ENCODE measurements at places on chromosomes 13 and 19.
A peak's percentile ranks its signal among the peaks of the same experiment; 100 is the strongest.

- no peak for DNase-seq
These were observed 38.0 kb downstream of the WTIP start for GRCh38 chr19:34519602-34520001.

- no peak for DNase-seq
These were observed 7.3 kb downstream of the ZNF555 start for GRCh38 chr19:2848616-2849015.

- DNase-seq, result no peak
These were observed 50.4 kb downstream of the GPR12 start for GRCh38 chr13:26710166-26710565.

- no peak for DNase-seq
These were observed 1.6 kb upstream of the ZNF556 start for GRCh38 chr19:2865334-2866100.

GRCh38 chr19:19361075-19361594, 40.5 kb downstream of the MAU2 start:
- peak; percentile 88 for DNase-seq

GRCh38 chr13:43884222-43884621, 4.5 kb downstream of the LACC1 start:
- no peak for DNase-seq

DNA sequence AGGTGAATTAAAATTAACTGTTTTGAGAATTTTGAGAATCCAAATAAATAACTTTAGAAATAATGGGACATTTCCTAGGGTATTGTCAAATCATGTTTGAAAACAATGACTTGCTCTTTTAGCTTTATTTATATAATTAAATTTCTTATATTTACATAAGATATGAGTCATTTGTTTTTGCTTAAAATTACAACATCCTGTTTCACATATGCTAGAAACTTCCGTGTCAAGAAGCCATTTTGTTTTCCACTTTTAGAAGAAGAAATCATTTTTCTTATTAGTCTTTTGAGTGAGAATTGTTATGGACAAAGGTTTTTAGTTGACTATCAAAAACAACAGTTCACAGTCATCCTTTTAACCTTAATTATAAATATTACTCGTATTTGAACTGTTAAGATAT, 48.2 kb downstream of the DPY19L3 start:
- DNase-seq, result no peak

GRCh38 chr13:98910501-98910951, 67.3 kb downstream of the DOCK9 start:
- no peak for DNase-seq

DNA sequence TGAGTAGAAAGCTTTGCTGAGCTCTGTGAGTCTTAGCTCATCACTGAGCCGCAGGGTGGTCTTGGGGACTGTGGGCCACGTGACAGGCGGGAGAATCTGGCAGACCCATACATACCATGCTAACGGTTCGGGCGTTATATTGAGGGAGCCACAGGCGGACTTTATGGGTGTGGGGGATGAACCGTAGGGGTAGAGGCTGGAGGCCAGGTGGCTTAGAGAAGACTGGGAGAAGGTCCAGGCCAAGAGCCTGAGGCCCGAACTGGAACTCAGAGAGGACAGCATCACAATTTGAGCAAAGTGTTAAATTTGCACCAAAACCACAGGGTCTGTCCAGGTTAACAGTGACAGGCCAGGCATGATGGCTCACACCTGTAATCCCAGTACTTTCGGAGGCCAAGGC, 15.3 kb upstream of the ATF5 start:
- DNase-seq, result no peak

GRCh38 chr13:51156648-51157047, 45.6 kb upstream of the C13orf42 start:
- no peak for DNase-seq

DNA sequence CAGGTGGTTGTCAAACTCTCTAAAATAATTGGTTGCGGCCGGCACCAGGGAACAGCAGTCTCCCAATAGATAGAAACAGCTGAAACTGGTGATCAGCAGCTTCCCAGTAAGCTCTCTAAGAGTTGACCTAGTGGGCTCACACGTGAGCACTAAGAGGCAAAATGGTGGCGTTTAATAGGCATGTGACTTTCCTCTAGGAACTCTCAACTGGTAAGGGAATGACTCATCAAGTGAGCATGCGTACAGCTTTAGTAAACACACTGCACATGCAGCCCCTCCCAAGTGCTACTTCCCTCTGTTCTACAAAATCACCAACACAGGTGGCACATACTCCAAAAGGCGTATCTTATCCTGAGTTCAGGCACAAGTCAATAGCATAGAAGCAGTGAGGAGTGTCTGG, 41.7 kb downstream of the TNFSF11 start:
- no peak for DNase-seq

DNA sequence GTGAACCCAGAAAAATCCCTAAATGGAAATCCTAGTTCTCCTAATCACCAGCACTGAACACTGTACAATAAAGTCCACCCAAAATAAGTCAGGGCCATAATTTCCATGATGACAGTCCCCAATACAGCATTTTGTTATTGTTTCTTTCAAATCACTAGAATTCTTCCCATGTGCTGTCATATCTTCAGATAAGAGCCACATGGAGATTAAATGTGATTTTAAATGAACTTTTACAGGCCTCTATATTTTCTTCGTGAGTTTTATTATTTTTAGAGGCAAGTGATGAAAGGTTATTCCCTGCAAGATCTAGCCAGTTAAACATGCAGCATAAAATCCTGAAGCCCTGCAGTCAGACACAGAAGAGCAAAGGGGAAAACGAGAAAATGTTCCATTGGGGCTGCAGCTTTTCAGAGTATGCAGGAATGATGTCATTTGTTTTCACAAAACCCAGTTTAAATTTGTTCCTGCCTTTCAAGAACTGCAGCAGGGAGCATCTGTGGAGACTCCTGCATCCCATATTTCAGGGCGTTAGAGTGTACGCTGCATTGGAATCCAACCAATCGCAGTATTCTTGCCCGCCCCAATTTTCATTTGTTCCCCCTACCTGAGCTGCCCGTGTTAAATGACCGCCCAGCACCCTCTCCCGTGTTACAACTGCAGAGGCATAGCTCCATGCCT, 167.2 kb upstream of the KLF12 start:
- DNase-seq, result no peak

DNA sequence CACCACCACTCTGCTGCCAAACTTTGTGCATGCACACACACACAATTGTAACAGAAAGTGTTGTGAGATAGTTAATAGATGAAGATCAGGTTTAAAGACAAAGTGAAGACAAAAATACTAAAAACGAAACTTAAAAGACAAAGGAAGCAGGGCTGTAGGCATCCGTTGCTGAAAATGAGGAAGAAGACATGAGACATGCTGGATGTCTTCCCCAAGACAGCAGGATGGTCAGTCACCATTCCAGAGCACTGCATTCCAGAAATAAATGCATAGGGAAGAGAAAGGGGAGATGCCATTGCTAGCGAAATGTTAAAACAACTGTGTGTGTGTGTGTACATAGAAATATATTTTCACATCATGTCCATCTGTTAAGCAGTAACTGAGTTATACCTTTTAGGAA, 520.1 kb downstream of the SUCLA2 start:
- DNase-seq, result no peak

GRCh38 chr13:24683838-24684599, 3.8 kb downstream of the ATP12A start:
- peak; percentile 79 for DNase-seq
